ENCODE measurements at places on chromosomes 11 and 22.
A peak's percentile ranks its signal among the peaks of the same experiment; 100 is the strongest.

GRCh38 chr11:85028329-85029101 is 598.6 kb downstream of the DLG2 start:
- DNase-seq = no peak

GRCh38 chr22:42439021-42439567 is 6.9 kb upstream of the NFAM1 start:
- DNase-seq = no peak

- DNase-seq = no peak
Observed at GRCh38 chr22:42821386-42821785, 35.7 kb downstream of the ARFGAP3 start.

- peak; percentile 12 for DNase-seq
Observed at GRCh38 chr11:47259232-47259977, 1.6 kb downstream of the NR1H3 start.

- DNase-seq = peak; percentile 13
Observed at GRCh38 chr11:120185706-120186455, 25.0 kb upstream of the OAF start.

DNA sequence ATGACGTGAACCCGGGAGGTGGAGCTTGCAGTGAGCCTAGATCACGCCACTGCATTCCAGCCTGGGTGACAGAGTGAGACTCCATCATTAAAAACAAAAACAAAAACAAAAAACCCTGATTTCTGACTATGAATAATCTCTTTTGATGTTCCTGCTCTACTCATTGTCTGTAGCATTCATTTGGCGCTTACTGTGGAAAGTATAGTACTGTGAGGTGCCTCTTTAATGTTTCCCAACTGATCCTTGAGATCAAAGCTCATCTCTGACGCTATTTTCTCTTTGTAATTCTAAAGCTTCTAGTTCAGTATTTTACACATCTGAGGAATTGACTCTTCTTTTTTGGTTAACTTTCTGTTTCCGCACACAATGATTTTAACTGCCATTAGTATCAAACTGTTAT is 60.0 kb downstream of the GRK3 start:
- DNase-seq = no peak

- no peak for DNase-seq
Observed at GRCh38 chr11:85167038-85167437, 460.1 kb downstream of the DLG2 start.

- no peak for DNase-seq
Observed at GRCh38 chr11:72000202-72000867, 1.6 kb downstream of the IL18BP start.

- DNase-seq = peak; percentile 94
Observed at GRCh38 chr22:33112580-33112979, 54.4 kb upstream of the SYN3 start.

DNA sequence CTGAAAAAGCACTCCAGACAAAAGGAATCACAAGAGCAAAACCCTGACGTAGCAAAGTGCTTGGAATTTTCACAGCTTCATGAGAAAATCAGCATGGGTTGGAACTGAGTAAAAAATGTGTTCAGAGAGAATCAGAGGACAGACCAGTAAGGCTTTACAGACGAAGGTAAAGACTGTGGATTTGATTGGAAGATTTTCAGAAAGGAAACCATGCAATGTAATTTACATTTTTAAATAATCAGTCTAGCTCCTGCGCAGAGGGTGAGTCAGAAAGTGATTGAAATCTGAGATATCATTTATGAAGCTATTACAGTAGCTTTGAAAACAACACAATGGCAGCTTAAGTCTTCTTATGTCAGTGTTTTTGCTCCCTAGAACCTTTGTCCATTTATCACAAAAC is 1122.3 kb downstream of the LRRC4C start:
- no peak for DNase-seq

- DNase-seq = no peak
Observed at GRCh38 chr22:20777420-20778177, 3.7 kb downstream of the SERPIND1 start.

DNA sequence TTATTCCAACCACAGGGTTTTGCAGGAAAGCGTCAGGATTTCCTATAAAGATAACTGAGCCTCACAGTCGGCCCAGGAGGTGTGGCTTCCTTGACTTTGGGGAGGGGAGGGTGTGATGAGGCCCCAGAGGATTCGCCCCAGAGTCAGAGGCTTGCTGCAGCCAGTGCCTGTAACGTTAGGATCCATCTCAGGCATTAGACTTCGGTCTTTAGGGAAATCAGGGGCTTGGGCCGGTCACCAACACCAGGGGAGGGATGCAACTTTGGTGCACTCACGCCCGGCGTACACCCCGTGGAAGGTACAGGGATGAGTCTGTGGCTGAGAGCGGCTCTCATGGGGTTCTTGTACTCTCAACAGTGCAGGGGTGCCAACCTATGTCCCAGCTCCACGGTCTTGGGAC is 5.7 kb upstream of the ANO1 start:
- no peak for DNase-seq

DNA sequence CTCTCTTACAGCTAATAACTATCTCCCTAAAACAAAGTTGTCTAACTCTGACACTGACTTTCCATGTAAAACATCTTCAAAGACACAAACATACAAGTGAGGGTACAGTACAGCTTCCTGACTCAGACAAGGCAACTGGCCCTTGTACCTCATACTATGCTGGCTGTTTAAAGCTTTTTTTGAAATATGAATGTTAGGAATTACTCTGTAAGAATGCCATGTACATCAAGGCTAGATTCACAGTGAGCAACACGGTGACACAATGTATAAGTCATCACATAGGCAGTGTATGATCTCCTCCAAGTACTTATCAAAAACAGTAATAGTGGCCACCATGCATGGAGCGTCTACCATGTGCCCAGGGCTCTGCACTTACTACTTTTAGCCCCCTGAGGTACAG is 28.6 kb downstream of the ALG8 start:
- DNase-seq = no peak

DNA sequence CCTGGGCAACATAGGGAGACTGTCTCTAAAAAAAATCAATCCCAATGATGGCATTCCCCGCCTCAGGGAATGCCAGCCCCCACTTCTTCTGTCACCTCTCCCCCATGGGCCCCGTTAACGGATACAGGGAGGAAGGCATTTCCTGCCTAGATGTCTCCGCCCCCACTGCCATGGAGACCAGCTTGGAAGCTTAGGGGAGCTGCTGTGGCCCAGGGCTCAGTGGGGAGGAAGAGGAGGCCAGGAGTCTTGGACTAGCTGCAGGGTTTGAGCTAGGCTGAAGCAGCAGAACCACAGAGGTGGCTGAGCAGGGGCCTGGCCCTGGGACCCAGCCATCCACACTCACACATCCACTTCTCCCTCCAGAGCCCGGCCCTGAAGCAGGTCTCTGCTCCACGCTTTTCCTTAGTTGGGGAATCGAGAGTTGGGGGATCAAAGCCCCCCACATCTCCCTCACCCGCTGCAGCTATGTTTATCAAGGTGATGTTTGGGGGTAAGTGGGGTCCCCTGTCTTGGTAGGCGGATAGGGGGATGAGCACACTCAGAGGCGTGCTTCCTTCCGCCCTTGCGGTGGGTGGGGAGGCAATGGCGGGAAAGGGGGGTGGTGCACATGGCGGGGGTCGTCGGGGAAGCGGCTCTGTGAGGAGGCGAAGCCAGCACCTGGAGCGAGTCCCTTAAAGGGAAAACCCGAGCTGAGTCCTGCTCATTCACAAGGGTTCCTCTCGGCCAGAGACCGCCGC is at the start of gene C22orf15:
C22orf15 (plus strand) TSS at position 149 of the 737 bp plus-strand sequence; CDS start at position 466, 317 bp downstream.
- DNase-seq = no peak

- peak; percentile 47 for DNase-seq
Observed at GRCh38 chr11:61580271-61580888, 496 bp downstream of the SYT7 start.

- no peak for DNase-seq
Observed at GRCh38 chr22:41535244-41535643, 9.0 kb downstream of the POLR3H start.

DNA sequence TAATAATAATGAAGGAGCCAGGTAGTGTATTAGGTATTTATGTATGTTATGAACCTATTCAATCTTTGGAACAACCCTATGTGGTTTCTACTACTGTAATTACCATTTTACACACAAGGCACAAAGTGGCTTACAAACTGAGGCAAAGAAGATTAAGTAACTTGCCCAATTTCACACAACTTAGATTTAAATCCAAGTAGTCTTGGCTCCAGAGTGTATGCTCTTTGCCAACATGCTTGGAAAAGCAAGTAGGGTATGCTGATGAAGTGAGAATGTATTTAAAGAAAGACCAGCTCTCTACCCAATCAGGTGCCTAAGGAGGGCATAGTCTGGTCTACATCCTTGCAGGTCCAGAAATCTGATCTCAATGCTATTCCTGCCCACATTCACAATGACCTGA is 463.2 kb downstream of the METTL15 start:
- no peak for DNase-seq

- no peak for DNase-seq
Observed at GRCh38 chr11:22454461-22455090, 116.4 kb downstream of the SLC17A6 start.

- peak; percentile 8 for DNase-seq
Observed at GRCh38 chr11:74154620-74155281, 16.1 kb downstream of the C2CD3 start.

DNA sequence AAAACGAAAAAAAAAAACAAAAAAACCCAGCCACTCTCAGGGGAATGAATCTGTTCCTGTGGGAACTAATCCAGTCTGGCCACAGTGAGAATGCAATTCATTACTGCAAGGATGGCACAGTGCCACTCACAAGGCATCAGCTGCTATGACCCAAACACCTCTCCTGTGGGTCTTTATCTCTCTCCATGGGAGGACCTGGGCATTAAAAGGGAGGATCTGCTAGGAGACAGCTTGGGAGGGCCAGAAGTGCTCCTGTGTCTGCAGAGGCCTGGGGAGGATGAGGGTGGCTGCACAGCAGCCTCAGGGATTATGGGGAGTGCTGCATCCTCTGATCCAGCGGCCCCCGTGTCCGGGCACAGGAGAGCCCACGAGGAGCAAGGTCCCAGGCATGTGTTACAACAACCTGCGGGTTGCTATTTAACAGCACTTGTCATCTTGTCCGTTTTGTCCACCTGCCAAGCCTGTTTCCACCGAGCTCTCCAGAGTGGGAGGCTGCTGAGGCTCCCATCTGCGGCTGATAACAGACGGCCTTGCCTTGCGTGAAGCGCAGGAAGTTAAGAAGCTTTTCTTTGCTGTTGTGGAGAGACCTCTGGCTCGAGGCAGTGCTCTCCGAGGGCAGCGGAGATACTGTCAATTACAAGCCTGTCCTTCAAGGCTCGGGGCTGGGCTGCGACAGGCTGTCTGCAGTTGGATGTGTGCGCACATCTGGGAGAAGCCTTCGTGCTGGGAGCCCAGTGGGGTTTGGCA is 97.7 kb downstream of the NXPE2 start:
- peak; percentile 88 for DNase-seq

GRCh38 chr11:74102321-74102720 is 68.5 kb downstream of the C2CD3 start:
- DNase-seq = no peak

GRCh38 chr11:117972044-117972443 is 14.2 kb upstream of the IL10RA start:
- DNase-seq = no peak

GRCh38 chr22:26665813-26666231 is 8.4 kb downstream of the MIAT start:
- no peak for DNase-seq

GRCh38 chr22:43745783-43746356 is 66.2 kb downstream of the EFCAB6 start:
- DNase-seq = peak; percentile 16

DNA sequence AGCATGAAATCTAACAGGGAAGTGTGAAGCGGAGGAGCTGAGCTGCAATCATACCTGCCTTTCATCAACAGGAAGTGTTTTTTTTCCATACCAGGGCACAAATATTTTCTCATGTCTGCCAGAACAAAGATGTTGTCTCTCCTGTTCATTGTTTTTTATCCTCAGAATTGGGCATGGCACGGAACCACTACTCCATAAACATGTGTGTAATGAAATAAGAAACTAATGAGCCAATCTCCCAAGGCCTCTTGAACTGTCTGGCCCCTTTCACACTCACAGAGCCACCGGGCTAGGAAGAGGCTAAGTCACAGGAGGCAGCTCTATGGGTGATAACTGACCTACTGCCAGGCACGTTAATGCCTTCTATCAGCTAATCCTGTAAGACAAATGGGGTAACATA is 124.4 kb downstream of the ETS1 start:
- no peak for DNase-seq

DNA sequence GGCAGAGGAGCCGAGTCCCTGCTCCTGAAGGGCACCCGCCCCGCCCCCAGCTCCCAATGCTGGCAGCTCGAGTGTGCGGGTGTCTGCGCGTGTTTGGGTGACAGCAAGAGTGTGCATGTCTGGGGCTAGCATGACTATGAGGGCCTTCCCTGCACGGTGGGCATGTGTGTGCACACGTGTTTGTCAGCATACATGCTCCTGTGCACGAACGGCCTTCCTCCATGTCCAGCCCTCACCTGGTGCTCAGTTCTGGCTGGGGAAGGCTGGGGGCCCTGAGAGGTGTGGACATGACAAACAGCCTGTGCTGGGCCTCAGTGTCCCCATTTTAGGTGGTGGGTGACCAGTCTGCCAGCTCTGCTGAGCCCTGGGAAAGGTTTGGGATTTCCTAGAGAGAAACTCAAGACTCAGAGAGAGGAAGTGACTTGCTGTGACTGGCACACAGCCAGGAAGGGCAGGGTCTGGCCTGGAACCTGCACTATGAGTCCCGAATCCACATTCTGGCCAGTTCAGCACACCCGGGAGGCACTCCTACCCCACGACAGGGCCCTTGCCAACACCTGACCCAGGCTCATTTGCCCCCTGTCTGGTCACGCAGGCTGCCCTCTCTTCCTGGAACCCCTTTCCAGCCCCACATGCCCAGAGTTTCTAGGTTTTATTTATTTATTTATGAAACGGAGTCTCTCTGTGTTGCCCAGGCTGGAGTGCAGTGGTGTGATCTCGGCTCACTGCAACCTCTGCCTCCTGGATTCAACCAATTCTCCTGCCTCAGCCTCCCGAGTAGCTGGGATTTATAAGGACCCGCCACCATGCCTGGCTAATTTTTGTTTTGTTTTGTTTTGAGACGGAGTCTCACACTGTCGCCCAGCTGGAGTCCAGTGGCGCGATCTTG is 3.3 kb upstream of the SHISA8 start:
- DNase-seq = peak; percentile 61

DNA sequence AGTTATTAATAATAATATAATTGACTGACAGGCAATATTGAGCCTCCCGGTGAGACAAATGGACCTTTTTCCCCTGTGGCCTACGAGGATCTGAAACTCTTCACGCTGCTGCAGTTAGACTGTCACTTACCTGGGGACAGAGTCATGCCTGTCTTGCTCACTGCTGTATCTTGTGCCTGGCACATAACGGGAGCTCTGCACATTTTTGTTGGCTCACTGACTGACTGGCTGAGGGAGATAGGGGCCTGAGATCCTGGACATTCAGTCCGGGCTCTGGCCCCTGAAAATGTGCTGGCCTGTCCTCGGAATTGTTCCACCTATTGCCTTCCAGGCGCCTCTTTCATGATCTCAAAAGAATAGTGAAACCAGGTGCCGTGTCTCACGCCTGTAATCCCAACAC is 743 bp upstream of the CD3D start:
- DNase-seq = no peak

DNA sequence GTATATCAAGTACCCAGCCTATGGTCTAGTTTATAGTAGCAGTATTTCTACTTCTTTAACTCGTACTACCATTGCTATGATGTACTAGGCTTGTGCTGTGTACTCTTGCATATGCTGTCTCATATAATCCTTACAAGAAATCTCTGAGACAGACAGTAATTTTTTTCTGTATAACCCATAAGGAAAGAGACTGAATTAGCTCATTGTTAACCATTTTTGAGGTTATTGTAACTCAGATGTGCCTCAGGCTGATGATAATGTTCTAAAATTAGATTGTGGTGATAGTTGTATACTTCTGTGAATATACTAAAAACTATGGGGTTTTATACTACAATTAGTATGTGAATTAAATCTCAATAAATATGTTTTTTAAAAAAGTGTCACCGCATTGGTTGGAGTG is 112.2 kb upstream of the RRM1 start:
- no peak for DNase-seq

All from NCI-H524 (cell line).